Panc1 (cell line): ENCODE measurements at places on chromosomes 5 and 9.

DNA sequence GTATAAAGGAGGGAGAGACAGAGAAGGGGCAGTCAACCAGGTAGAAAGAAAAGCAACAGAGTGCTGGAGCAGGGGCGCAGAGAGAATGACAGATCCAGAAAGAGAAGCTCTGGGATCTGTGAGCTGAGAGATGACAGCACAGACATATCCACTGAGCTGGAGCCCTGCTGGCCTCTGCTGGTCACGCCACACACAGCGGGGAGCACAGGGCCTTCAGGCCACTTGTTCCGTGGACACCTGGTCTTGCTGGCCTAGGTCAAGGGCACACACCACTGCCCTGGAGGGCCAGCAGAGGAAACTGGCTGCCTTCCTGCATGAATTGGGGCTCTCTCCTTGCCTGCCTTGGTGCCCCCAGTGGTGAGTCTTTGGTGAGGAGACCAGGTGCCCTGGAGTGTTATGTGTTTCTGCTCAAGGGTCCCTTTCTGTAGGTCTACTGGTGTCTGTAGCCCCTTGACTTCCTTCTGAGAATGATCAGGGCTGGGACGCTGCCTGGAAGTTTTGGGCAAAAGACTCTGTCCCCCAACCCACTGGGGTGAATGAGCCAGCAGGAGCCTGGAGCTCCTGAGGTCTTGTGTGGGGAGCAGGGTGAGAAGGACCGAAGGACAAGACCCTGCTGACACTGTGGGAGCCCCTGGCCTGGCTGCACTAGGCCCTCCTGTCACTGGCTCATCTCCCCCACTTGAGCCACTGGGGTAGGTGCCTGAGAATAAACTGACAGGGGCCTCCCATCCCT is 59.2 kb upstream of the ADAMTS2 start:
- no peak for DNase-seq

DNA sequence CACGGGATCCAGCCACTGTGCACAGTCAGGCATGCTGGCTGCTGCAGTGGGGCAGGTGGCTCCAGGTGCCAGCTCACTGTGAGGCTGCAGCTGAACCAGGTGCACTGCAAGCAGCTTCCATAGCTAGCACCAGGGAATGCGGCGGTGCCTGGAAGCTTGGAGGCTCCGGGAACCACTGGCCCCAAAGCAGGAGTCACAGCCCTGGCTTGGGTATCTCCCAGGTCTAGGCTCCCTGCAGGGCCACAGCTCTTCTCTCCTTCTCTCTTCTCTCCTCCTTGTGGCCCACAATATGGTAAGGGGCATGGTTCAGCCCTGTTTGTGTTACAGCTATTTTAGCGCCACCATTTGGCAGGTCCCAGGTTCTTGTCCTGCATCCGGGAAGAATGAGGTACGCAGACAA is 6.7 kb upstream of the MTMR12 start:
- DNase-seq: no peak

DNA sequence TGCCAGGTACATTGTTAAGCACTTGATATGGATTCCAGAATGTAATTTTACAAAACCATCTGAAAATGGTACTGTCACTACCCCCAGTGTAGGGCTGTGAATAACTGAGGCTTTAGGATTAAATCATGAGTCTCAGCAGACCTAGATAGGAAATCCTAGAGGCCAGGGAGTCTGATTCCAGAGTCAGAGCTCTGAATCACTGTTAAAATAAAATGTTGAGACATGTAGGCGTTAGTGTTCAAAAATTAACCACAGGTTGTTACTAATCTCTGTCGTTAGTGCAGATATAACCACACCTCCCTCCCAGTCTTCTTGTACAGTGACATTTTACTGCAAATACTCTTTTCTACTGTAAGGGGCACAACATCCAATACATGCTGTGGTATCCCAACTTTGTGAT is 1828.8 kb downstream of the MAT2B start:
- DNase-seq: no peak

DNA sequence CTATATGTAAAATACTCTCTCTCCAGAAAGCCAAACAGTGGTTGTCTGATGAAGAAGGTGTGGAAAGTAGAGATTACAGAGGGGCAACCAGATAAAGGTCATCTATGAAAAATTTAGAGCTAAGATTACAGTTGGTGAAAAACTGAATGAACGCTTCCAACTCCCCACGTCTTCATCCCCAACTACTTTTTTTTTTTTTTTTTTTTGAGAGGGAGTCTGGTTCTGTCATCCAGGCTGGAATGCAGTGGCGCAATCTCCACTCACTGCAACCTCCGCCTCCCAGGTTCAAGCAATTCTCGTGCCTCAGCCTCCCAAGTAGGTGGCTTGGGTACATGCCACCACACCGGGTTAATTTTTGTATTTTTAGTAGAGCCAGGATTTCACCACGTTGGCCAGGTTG is 64.3 kb downstream of the RAPGEF6 start:
- no peak for DNase-seq

DNA sequence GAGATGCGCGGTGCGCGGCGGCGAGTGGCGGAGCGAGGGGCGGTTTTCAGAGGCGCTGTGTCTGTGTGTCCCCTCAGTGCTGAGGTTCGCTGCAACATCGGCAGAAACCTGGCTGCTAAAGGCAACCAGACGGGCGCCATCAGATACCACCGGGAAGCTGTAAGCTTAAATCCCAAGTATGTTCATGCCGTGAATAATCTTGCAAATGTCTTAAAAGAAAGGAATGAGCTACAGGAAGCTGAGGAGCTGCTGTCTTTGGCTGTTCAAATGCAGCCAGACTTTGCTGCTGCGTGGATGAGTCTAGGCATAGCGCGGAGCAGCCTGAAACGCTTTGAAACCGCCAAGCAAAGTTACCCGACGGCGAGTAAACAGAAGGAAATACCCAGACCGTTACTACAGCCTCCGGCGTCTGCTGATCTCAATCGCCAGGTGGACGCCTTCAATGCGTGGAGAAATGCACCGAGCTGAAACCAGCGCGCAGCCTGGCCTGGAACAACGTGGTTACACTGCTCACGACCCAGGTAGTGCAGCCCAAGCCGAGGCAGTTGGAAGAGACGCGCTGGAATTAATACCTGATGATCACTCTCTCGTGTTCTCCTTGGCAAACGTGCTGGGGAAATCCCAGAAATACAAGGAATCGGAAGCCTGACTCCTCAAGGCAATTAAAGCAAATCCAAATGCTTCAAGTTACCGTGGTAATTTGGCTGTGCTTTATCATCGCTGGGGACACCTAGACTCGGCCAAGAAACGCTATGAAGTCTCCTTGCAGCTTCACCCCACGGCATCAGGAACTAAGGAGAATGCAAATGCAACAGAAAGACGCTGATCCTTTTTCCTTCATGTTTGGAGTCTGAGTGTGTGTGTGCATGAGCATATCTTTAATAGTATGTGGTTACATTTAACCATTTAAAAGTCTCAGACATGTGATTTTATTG is 15.9 kb downstream of the OR2V1 start:
- no peak for DNase-seq

GRCh38 chr5:32098291-32098690 is 75.8 kb downstream of the GOLPH3 start:
- no peak for DNase-seq

DNA sequence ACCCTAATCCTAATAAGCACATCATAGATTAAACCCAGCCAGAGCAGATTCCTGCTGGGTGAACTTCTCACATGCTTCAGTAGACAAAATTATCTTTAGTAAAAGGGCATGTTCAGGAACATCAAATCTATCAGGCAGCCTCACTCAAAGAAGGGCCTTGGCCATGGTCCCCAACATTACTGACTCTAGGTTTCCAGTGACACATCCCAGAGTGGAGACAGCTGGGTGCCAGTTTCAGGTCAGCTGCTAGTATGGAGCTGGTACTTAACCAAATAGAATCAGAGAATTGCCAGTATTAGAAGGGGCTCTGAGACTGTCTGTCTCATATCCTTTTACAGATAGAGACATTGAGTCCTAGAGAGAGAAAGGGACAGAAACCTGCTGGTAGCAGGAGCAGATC is 44.1 kb upstream of the GALNT10 start:
- no peak for DNase-seq

DNA sequence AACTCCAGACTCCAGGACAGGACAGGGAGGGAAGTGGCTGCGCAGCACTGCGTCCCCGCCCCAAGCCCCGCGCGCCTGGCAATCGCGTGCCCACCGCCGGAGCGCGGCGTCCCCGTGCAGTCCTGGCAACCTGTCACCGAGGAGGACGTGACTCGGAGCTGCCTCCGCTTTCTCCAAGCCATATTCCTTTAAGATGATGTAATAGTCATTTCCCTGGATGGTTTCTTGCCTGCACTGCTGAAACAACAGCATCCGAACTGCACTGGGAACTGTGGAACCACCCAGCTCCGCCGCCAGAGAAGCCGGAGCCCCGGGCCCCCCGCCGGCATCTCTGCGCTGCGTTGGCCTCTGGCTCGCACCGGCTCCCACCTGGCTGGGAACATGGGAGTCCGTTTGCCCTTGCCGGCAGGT is 34.5 kb downstream of the KCTD16 start:
- DNase-seq: no peak

GRCh38 chr9:76115982-76116646 is 225.6 kb downstream of the PCSK5 start:
- DNase-seq: no peak

DNA sequence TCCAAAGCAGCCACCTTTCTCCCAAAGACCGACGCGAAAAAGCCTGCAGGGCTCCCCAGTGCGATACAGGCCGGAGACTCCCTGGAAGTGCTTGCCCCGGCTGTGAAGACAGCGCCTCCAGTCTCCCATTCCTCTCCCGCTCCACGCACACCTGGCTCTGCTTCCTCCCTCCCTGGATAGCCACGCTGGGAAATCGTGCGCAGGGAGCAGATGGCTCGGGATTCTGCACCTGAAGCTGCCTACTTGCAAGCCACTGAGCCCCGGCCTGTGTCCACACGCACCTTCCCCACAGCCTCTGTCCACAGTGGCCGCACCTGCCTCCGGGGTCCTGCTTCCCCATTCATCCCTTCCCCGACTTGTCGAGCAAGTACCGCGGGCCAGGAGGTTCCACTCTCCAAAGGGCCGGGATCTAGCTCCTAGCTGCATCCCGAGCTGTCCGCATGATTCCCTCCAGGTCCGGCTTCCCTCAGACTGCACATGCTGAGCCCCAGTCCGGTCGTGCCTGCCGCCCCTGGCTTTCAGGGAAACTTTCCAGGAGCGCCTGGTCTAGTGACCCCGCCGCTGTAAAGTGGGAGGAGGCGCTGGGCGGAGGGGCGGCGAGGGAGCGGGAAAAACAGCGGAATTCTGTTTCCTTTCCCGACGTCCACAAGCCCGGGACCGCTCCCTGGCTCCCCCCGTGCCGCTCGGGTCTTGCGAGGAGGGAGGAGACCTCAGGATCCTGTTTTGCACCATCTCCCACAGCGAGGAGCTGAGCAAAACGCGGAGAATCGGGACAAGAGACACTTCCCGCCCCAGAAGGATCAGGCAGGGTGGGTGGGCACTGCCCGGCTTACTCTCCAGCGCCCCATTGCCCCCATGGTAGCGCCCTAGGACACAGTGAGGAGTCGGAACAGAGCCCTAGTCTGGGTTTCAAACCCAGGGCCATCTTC is 2.0 kb downstream of the SEMA6A start:
- no peak for DNase-seq

DNA sequence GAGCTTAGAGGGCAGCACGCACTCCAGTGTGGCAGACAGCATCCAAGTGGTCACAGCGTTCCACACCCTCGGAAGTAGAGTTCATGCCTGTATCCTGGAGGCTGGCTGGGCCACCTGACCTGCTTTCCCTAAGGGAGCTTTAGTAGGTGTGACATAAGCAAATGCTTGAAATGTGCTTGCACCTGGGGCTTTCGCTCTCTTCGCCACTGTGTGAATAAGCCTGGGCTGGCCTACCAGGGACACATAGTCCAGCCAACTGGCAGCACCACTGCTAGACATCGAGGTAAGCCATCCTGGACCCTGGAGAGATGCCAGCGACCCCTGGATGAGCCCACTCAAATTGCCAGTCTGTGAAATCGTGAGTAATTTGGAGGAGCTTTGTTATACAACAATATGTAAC is 24.9 kb upstream of the IRX4 start:
- no peak for DNase-seq

DNA sequence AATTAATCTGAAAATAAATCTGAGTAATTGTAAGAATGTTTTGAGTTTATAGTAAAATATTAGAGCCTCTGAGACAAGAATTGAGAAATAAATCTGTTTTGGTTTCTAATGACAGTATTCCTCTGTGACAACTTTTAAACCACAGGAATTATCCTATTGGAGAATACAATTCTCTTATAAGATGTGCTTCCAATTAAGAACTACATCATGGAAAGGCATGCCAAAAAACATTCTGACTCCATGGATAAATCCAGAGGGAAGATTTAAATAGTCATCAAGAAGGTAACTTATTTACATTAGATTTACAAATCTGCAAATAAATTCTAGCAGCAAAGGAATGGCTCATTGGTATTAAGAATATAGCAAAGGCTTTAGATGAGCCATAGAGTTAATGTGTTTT is 178.3 kb upstream of the ACOT12 start:
- no peak for DNase-seq

GRCh38 chr9:81125446-81126092 is 563.8 kb downstream of the TLE1 start:
- peak; percentile 27 for DNase-seq

- no peak for DNase-seq
Observed at GRCh38 chr9:19660019-19660418, 128.8 kb downstream of the SLC24A2 start.

DNA sequence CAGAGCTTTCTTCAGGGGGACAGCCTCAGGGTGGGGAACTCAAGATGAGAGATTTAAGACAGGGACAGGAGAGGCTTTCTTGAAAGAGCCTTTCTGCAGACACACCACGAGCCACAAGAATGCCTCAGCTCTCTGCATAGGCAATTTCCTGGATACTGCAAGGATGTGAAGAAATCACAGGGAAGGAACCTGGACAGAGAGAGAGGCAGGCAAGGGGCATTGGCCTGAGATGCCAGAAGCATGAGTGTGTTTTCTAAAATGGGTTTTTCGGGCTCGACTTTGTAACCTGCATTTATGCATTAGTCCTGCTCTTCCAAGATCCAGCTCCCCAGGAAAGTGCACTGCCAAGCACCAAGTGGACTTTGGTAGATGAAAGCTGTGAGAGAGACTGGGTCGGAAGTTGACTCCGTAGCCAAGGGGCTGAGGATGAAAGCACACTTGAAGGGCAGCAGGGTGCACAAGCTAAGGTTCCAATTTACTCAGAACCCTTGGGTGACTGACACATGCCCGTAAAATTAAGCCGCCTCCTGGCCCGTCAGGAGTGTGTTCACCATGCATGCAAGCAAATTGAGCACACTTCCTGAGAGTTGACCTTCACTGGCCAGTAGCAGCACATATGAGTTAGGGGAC is 90.9 kb downstream of the CFAP90 start:
- no peak for DNase-seq

DNA sequence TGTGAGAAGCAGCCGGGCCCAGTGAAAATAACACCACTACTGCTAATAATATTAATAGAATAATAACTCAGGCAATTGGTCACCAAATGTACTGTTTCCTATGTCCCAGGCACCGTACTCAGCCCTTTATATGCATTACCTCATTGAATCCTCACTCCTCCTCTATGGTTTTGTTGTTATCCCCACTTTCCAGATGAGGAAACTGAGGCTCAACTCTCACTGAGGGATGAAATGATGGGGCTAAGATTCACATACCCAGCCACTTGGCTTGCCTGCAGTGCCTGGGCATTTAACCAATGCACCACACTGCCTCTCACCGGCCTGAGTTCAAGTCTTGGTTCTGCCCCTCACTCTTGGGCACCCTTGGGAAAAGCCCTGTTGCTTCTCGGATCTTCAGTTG is 34.1 kb downstream of the WHRN start:
- DNase-seq: no peak
